ENCODE measurements at places on chromosomes 12 and 14.

DNA sequence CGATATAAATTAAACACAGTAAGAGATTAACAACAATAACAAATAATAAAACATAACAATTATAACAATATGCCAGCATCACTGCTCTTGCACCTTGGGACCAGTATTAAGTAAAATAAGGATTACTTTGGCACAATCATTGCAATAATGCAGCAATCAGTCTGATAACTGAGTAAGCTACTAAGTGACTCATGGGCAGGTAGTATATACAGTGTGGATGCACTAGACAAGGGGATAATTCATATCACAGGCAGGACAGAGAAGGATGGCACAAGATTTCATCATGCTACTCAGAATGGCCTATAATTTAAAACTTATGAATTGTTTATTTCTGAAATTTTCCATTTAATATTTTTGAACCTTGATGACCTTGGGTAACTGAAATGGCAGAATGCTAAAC is 290.7 kb downstream of the ALG10B start:
- no peak for DNase-seq

DNA sequence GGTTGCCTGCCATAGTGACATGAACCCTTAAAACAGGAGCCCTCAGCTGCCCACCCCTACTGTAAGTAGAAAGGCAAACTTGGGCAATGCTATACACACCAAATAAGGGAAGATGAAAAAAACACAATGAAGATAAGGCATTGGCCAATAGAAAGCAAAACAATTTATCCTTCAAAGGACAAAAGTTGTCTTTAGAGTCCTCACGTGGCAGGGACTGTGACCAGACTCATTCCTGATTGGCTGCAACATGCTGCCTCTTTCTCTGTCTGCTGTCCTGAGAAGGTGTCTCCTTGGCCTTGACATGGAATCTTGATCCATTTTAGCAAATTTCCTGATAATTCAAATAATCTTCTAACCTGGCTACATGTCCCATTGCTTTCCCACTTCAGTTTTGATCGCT is 131.9 kb downstream of the GPR135 start:
- DNase-seq = no peak

GRCh38 chr14:82414853-82415539 is 881.3 kb upstream of the SEL1L start:
- no peak for DNase-seq

DNA sequence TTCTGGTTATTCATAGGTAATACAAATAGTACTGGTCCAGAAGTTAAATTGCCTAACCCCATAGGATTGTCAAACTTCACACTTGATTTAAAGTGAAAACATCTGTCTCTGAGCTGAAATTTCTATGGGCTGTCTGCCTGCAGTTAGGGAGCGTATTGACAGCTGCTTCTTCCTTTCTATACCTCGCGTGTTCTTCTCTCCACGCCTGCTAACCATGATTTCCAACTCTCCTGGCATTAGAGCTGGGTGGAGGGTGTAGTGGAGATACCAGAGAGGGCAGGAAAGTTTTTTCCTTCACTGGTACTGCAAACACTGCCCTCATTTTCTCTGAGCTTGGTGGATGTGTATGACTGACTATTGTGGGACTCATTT is 429.0 kb upstream of the FBXO33 start:
- no peak for DNase-seq

GRCh38 chr12:3920351-3921150 is 47.4 kb upstream of the PARP11 start:
- DNase-seq = no peak

DNA sequence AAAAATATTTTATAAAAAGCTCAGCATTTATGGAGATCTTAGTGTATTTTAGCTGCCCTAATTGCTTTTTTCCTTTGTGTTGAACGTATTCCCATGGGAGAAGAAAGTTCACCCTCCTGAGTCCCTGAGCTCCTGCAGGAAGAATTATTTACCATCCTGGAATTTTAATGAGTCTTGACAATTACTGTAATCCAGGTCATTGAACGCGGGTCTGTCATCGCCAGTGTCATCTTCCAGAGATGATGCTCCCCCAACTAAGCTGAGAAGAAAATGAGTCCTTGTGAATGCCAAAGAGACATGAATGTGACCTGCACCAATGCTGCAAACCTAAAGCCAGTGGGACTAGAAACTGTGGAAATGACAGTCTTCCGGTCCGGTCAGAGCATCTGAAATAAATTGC is 129.5 kb downstream of the FBXL14 start:
- DNase-seq = no peak

DNA sequence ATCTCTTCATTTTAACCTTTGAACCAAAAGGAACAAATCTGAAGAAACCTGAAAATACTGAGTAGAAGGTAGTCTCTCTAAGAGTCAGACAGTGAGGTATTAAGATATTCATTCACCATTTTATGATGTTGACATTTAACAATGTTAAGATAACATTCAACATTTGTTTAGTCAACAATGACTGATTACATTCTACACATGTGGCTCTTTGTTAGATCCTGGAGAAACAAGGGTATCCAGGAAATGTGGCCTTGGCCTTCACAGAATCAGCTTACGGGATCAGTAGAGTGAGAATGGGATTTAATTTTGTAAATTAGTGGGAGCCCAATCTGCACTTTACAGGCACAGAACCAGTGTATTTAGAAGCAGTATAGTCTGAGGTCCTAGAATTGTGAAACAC is 355.5 kb downstream of the KCNH5 start:
- DNase-seq = no peak

GRCh38 chr12:79547735-79548609 is 142.8 kb downstream of the PAWR start:
- DNase-seq = no peak

DNA sequence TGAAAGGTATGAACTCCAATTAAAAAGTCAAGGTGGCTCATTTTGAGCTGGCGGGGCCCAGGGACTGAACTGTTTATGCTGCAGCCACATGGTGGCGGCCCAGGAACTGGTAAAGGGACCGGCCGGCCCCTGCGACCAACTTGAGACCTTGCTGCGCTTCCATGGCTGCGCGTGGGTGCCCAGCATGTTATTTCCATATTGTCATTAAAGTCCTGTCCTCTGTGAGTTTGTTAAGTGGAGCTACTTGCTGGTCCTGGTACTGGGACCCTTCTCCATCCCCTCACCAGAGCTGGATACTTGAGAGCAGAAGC is 62.3 kb downstream of the BEGAIN start:
- DNase-seq = no peak

GRCh38 chr12:51864833-51865670 is 16.5 kb upstream of the FIGNL2 start:
- DNase-seq = no peak

DNA sequence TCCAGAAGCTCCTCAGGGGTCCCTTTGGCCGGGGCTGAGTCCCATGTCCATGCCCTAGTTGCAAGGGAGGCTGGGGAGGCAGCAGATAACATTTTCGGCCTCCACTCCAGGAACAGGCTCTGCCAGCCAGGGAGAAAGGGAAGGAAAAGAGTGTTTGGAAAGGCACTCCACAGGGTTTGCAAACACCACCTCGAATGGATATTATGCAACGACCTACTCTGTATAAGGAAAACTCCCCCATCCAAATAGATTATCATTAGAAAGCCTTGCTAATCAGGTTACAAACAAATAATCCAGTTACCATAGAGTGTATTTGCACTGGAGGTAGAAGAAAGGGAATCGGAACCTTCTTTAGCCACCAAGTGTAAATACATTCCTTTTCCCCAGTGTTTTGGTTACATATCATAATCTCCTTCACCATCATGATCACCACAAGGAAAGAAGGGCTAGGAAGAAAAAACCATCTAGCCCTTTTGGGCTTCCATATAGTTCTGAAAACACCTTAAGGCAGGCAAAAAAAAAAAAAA is 40.4 kb downstream of the TMCC3 start:
- no peak for DNase-seq

- DNase-seq = no peak
Measured at GRCh38 chr12:88501972-88502938, 78.0 kb downstream of the KITLG start.

DNA sequence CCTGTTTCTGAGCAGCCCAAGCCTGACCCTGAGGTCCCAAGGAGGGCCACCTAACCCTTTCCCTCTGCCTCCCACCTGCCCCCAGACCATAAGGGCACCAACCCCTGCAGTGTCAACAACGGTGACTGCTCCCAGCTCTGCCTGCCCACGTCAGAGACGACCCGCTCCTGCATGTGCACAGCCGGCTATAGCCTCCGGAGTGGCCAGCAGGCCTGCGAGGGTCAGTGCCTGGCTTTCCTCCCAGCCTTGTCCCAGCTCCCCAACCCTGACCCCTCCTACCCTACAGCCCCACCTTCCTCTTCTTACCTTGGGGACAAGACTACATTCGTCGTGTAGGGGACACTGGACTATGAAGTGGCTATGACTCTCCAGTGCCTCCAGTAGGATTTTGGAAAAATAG is 33.7 kb upstream of the LRP1-AS start:
- no peak for DNase-seq

- DNase-seq = no peak
Measured at GRCh38 chr12:8065991-8066594, at the start of gene C3AR1. TSS of gene C3AR1 (minus strand) at chr12:8066359. CDS start at chr12:8060185, 6,174 bp downstream.

GRCh38 chr14:61563880-61564617 is 131.3 kb upstream of the HIF1A start:
- DNase-seq = no peak

DNA sequence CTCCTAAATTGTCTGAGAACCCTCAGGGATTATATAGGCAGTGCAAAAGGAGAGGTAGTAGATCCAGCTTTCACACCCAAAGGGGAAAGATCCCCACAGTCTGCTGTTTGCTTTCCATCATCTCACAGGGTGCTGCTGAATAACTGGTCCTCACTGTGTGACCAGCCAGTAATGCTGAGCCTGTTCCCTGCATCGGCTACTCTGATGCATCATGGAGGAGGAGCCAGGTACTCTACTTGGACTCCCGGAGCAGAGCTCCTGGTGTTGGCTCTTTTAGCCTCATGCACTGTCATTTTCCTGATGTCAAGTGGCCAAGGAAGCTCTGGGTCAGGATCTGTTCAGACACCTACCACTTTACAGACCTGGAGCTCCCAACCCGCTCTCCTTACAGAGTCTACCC is 127.4 kb upstream of the ATF1 start:
- no peak for DNase-seq

GRCh38 chr14:40113671-40114070 is 681.4 kb upstream of the FBXO33 start:
- no peak for DNase-seq

DNA sequence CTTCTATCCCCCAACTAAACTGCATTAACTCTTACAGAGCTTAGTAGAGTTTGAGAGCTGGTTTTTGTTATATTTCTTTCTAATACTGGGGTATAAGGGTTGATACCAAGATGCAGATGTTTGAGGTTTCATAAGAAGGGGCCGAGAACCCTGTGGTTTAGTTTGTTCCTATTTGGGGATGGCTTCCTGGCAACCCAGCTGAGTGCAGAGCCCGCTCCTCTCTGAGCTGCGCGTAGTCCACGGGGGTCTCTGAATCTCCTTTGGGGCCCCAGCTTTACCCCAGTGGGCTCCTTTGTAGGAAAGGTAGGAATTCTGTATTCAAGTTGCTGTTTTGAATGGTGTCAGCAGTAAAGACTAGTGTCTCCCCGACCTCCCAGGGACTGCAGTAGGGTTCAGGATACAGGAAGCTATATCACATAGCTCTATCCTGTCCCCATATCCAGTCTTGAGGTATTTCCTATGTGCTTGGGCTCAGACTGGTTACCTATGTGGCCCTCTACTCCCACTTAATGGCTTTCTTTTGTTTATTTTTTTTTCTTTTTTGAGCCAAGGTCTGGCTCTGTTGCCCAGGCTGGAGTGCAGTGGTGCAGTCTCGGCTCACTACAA is 25.4 kb downstream of the PLXNC1 start:
- DNase-seq = no peak

GRCh38 chr14:32366986-32367385 is 37.9 kb downstream of the AKAP6 start:
- no peak for DNase-seq

- no peak for DNase-seq
Measured at GRCh38 chr12:46546634-46547273, 174.2 kb upstream of the SLC38A2 start.

GRCh38 chr12:57046086-57046791 is 3.7 kb downstream of the MYO1A start:
- no peak for DNase-seq

DNA sequence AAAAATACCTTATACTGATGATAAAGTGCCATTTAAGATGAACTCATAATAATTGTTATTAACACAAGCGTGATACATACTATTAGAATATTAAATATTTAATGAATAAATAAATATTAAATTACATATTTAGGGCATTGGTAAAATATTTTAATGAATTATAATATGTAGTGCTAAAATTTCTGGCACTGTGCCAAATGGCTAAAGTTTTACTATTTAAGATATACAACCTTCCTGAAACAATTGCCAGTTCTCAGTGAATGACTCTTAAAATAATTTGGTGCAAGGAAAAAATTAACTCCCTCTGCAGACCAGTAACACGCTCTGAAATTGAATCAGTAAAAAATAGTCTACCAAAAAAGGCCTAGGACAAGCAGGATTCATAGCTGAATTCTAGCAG is 428.9 kb upstream of the ATXN7L3B start:
- no peak for DNase-seq

- DNase-seq = no peak
Measured at GRCh38 chr12:24293549-24293948, 344.1 kb upstream of the SOX5 start.

GRCh38 chr14:71803539-71804260 is 128.5 kb upstream of the RGS6 start:
- DNase-seq = no peak

GRCh38 chr12:69879007-69879960 is 54.3 kb downstream of the MYRFL start:
- DNase-seq = peak; percentile 15

GRCh38 chr14:24146978-24147760 is at the start of gene RNF31:
TSS of gene RNF31 (plus strand) at chr14:24147498. CDS start at chr14:24147699, 201 bp downstream.
- peak; percentile 94 for DNase-seq

DNA sequence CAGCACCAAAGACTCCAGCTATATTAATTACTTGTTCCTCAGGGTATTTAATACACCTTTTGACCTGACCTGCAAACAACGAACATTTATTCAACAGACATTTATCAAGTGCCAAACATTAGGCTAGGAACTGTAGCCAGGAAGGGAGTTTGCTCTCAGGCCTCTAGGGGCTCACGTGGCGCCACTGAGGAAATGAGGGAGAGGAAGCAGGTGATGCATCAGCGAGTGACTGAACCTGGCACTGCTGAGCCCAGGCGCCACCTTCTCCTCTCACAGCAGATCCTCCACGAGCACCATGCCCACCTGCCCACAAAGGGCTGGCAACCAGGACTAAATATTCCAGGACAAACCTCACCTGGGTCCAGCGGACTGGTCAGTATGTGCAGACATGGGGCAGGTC is 50.2 kb downstream of the SETD3 start:
- DNase-seq = no peak

DNA sequence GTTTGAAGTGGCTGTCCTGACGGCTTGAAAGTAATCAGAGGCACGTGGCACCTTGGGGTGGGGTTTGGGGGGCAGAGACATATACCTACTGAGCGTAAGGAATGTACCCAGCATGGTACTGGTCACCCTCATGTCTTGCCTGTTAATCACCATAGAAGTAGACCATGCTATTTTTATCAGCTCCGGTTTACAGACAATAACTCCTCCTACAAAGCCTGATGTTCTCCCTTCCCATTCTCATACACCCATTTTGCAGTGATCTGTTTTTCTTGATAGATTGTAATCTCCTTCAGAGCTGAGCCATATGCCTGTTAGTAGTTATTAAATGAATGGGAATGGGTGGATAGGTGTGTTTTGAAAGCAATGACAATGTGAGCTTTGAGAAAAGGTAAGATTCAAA is 10.5 kb downstream of the EVL start:
- no peak for DNase-seq
